Chondrocyte (in vitro differentiated cells): ENCODE measurements at places on chromosomes 7 and 10. TPM values are rescaled to one million over a fixed set of nuclear protein-coding genes. Genes with fewer than 3 reads are reported as not detected.

DNA sequence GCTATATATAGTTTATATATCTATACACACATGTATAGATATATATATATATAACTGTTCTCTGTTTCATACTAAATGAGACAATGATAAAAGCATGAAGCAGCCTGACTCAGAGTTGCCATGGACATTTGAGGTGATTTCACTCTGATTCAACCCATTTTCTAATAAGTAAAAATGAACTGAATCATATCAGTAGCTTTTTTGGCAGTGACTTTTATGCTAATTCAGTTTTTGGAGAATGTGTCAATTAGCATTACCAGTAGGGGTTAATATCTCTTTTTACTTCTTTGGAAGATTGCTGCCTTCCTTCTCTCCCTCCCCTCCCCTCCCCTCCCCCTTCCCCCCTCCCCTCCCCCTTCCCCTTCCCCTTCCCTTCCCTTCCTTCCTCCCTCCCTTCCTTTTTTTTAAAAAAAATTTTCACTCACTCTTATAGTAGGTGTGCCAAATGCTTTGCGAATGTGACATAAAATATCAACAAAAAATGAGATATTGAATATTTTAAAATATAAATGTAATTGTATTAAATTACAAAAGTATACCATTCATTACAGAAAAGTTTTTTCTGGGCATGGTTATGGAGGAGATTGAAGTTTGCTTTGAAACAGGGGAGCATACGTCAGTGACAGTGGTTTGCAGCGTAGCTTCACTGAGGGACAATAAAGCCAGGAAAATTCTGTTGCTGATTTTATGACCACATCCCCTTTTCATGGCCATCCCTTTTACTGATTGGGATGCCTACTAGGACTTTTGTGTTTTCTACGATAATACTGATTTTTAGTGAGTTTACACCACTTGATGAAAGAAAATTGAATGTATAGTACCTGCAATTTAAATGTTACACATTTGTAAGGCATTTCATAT, 64.0 kb upstream of the KLF6 start:
- H3K4me1 ChIP-seq: peaks cover 54% of the 10 kb centered on the region
- H3K36me3 ChIP-seq: no peaks in the 10 kb centered on the region
- H3K27me3 ChIP-seq: no peaks in the 10 kb centered on the region
- H3K27ac ChIP-seq: no peak overlapping the region

DNA sequence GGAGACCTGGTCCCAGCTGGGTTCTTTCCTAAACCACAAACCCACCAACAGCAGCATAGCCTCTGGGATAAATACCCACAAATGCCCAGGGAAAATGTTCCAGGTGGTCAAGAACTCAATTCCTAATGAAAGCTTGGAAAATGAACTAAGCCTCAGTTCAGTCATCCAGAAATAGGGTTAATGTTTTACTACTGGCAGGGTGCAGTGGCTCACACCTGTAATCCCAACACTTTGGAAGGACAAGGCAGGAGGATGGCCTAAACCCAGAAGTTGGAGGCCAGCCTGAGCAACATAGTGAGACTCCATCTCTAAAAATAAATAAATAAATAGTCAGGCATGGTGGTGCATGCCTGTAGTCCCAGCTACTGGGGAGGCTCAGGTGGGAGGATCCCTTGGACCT, 82.2 kb downstream of the SVOPL start:
- H3K27ac ChIP-seq: no peak overlapping the region
- H3K36me3 ChIP-seq: no peaks in the 10 kb centered on the region
- no peak overlapping the region for H3K4me3 ChIP-seq
- no peak for DNase-seq

DNA sequence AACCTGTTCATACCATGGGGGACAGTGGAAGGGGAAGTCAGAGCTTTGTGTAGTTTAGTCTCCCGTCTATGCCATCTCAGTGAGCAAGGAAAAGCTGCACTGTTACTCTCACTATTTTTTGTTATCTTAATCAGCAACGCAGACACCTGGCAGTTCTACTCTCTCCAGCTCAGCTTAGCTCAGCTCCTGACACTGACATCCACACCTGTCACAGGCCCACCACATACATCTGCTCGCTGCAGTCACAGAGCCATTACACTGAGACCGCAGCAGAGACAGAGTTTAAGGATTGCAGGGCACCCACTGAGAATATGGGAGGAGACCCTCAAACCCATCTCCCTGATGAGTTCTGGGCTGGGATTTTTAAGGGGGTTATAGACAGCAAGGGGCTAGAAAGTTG, 257.3 kb upstream of the AKR1E2 start:
- no peaks in the 10 kb centered on the region for H3K27me3 ChIP-seq
- H3K4me1 ChIP-seq: no peaks in the 10 kb centered on the region
- no peaks in the 10 kb centered on the region for H3K36me3 ChIP-seq
- no peak for DNase-seq

GRCh38 chr10:113445736-113446135, 107.1 kb upstream of the HABP2 start:
- DNase-seq: no peak
- H3K27ac ChIP-seq: no peak overlapping the region
- no peaks in the 10 kb centered on the region for H3K36me3 ChIP-seq

DNA sequence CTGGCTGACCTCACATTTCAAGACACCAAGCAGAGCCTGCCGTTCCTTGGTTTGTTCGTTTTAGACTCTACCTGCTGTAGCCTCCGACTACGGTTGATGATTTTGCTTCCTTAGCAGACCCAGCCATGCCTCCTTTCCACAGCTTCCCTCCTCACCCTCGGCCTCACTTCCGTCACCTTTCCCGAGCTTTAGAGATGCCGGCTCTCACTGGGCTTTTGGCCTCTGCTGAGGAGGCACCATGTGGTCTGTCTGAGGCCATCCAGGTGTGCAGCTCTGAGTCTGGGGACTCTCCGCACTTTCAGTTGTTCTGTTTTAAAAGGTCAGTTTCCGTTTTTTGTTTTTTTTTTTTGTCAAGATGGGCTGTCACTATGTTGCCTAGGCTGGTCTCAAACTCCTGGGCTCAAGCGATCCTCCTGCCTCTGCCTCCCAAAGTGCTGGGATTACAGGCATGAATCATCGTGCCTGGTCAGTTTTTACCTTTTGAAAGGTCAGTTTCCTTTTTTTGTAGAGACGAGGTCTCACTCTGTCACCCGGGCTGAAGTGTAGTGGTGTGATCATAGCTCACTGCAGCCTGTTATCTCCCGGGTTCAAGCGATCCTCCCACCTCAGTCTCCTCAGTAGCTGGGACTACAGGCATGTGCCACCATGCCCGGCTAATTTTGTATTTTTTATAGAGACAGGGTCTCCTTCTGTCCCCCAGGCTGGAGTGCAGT, 11.7 kb downstream of the ORAI2 start:
- H3K27me3 ChIP-seq: no peaks in the 10 kb centered on the region
- H3K27ac ChIP-seq: no peak overlapping the region
- H3K36me3 ChIP-seq: peaks cover 14% of the 10 kb centered on the region
- no peak for DNase-seq

AKR1C2 gene
- total RNA-seq: 0.22 to 0.44 TPM (median 0.26 TPM) in 3 replicates
